DND-41 (cell line): ENCODE measurements at places on chromosomes 4 and X.

DNA sequence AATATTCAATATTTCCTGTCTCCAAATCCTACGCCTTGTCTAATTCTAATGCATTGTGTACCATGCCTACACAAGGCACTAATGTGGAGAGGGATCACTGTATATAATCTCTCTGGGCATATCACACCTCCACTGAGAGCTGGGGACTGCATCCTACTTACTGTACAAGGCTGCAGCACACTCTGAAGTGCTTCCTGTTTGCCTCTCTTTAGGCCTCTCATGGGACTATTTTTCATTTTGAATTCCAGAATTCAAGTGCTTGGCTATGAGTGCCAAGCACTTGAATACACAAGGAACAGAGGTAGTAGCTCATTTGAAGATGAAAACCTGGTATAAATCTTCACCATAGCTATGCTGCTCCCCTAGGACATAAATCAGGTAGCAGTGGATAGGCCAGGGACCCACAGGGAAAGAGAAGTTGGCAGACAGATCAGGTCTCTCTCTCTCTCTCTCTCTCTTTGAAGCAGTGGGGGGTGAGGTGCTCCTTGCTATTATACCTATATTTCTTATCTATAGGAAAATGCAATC lies 229.7 kb upstream of the MBNL3 start:
- DNase-seq = no peak

- no peak for DNase-seq
Measured at GRCh38 chr4:76365636-76366035, 55.3 kb downstream of the CCDC158 start.

DNA sequence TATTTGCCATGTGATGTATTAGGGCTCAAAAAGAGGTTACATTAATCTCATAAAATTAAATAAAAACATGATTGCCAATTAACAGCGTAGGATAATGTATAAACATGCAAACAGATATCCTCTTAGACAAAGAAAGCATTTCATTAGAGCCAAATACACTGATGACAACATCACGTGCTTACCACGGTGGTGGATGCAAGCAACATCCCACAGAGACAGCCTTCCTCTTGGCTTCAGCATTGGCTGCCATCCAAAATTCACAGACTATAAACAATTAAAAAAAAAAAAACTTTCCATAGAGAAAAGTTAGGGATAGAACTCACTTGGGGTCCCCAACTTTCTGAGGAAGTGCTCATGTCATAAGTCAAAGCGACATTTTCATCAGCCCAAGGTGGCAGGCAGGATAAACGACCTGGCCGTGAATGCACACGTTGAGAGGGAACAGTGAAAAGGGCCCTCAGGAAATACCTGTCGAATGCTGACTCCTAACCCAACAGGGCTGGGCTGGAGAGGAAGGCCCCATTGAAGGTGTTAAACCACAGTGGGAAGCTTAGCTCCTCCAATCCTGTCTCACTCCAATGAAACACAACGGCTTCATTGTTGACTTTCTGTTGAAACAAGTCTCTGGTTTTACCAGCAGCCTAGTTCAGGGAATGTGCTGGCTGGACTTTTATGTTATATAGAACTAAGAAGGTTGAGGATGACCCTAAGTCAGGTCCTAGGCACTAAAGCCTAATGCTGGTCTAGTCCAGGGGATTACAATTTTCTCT lies 48.4 kb downstream of the IDS start:
- no peak for DNase-seq

- DNase-seq = no peak
Measured at GRCh38 chrX:47662144-47662657, 3.2 kb upstream of the UXT start.

DNA sequence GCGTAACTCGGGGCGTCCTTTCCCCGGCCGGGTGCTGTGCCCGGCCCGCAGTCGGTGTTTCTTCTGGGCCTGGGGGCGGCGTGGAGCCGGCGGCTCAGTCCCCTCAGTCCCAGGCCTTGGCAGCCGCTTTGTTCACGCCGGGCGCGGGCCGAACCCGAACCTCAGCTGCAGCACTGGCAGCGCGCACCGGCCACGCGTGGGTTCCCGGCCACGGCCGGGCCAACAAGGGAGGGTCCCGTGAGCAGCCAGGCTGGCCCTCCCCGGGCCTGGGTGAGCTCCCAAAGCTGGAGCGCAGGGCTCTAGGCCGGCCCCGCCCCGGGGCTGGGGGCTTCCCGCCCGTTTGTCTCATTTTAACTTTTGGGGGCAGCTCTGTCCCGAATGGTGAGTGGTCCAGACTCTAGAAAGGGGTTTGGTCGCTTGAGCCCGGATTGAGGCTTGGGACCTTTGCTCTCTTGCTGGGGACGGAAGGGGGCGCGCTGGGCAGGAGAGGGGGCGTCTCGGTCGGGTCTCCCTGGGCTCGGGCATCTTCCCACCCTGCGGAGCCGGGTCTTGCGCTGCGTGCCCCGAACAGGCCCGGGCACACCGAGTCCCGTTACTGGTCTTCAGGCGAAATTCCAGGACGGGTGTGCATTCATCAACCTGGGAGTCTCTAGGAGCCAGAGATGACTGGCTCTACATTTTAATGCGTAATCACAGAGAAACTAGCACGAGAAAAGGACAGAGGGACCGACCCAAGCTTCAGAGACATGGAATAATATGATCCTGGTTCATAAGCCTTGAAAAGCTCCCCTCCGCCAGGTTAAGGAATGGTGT lies 177.1 kb downstream of the CBR4 start:
- DNase-seq = no peak

GRCh38 chrX:44906041-44906440 lies 33.1 kb downstream of the KDM6A start:
- DNase-seq = no peak

GRCh38 chr4:2827874-2828751 lies 15.5 kb upstream of the ADD1 start:
- no peak for DNase-seq

DNA sequence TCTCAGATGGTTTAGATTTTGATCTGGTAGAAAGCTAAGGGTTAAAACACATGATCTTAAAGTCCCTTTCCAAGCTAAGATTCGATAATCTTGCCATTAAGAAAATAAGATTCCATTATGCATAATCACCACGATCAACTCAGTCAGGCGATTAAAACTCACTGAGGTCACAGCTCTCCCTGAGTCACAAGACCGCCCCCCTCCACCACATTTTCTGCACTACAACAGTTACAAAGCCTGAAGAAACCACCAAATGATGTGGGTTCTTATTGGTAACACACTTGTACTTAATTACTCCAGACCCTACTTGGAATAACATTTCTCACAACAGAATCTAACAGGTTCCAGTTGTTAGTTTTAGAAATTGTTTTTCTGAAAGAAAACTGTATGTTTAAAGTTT lies 62.8 kb downstream of the SH3KBP1 start:
- DNase-seq = no peak

- DNase-seq = no peak
Measured at GRCh38 chr4:129355031-129355430, 259.1 kb downstream of the C4orf33 start.

- no peak for DNase-seq
Measured at GRCh38 chrX:8005678-8006347, 78.6 kb upstream of the PNPLA4 start.

DNA sequence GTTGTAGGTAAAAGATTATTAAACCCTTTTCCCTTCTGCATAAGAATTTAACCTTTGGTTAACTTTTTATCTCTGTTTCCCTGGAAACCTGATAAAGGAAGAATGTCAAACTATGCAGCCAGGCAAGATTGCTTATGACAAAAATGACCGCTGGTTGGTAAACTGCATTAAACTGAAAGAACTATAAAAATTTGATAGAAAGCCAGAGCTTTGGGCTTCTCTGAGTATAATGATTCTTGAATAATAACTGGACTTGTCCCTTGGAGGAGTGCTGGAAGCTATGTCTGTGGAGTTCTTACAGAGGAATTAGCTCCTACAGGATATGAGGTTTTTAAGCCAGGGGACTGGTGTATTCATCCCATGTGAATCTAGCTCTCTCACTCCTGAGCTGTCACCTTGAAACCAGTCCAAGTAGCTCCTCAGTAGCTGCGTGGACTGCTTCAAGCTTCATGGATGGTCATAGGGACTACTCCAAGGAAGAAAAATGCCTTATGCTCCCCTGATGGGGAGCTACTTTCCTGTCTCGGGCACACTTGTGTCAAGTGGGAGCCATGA lies 52.0 kb downstream of the RASL11B start:
- DNase-seq = no peak

- no peak for DNase-seq
Measured at GRCh38 chr4:138650929-138651448, 364.6 kb upstream of the NOCT start.

GRCh38 chrX:140480765-140481164 lies 24.1 kb downstream of the SOX3 start:
- no peak for DNase-seq

GRCh38 chrX:118565853-118566252 lies 70.2 kb downstream of the DOCK11 start:
- no peak for DNase-seq

- no peak for DNase-seq
Measured at GRCh38 chr4:184826691-184827270, 1.0 kb upstream of the ACSL1 start.

GRCh38 chrX:34147345-34147744 lies 15.2 kb upstream of the FAM47A start:
- no peak for DNase-seq

DNA sequence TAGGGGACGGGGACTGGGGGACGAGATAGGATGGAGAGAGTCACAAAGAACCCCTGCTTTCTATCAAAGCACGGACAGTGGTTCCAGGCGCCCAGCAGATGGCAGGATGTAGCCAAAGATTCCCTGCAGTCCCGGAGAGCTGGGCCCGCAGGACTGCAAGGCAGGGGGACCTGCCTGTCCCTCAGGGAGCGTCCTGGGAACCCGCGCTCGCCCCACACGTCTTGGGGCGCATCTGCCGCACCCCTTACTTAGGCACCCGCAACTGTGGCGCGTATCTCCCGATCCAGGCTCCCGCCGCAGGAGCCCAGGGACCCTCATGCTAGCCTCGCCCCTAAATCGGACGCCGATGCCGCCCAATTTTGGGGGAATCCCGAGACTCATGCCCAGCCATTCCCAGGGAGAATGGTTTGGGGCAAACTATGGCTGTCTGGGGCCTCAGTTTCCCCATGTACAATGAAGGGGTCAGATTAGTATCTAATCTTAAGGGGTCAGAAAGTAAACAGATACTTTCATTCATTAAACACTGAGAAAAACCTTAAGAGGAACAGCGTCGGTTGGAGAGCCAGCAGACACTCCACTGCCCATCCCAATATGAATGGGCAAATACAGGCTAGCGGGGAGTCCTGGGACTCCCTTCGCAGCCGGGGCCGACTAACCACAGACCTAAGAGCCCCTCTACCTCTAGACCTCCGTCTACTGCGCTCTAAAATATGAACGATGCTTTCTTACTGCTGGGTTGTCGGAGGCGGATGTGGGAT lies 581 bp upstream of the STK32B start:
- peak; percentile 61 for DNase-seq

DNA sequence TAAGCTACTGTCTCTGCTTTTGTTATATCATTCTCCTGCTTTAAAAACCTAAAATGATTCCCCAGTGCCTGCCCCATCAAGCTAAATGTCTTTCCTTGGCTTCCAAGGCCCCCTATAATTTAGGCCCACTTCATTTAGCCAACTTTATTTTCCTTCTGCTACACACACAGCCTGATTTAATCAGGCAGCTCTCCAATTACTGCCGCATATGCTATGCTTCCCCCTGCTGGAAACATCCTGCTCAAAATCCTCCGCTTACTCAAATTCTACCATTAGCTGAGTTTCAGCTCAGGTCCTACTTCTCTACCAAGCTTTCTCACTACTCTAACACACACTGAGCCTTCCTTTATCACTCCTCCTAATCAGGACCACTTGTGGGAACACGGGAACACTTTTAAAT lies 17.0 kb downstream of the LAMP2 start:
- DNase-seq = peak; percentile 22

- no peak for DNase-seq
Measured at GRCh38 chr4:3252831-3253641, 4.1 kb downstream of the MSANTD1 start.

DNA sequence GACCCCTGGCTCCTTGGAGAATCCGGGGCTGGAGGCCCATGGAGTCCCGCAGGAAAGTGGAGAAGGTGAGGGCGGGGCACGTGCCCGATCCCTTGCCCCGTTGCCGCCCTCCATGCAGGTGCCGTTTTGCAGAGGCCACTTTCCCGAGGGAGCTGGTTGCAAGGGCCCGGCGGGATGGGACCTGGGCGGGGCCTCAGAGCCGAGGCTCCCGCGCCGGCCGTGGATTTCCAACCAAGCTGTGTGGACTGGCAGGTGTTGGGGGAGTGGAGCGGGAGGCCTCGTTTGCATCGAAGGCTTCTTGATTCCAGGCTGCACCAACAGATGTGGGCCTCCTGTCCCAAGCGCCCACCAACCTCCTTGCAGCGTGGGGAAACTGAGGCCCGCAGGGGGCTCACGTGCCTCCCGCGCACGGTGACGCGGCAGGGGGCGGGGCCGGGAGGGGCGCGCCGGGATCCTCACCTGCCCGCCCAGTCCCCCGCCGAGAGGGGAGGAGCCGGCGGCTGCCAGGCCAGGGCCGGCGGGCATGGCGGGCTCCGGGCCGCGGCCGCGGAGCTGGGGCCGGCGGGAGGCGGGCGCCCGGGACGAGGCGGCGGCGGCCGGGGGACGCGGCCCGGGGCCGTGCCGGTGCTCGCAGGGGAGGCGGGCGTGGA lies 24.9 kb downstream of the SH3BP2 start:
- DNase-seq = no peak

DNA sequence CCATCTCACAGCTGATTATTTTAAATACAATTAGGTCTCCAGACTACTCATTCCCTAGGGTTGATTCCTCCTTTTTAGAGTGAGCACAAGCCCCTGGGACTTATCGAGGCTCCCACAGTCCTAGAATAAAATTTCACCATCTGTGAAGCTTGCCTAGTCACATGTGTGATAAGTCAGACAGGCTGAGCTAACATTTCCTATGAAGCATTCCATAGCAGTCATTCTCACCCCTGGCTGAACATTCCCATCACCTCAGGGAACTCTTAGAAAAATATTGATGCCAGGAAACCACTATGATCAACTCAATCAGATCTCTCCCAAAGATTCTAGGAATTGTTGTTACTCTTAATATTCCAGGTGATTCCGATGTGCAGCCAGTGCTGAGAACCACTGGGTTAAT lies 37.7 kb downstream of the ARHGEF9 start:
- no peak for DNase-seq

- no peak for DNase-seq
Measured at GRCh38 chr4:107115185-107115847, 79.2 kb upstream of the DKK2 start.

GRCh38 chr4:54961357-54961975 lies 163.9 kb downstream of the KDR start:
- no peak for DNase-seq

GRCh38 chr4:139018501-139018900 lies 2.9 kb downstream of the NOCT start:
- no peak for DNase-seq

DNA sequence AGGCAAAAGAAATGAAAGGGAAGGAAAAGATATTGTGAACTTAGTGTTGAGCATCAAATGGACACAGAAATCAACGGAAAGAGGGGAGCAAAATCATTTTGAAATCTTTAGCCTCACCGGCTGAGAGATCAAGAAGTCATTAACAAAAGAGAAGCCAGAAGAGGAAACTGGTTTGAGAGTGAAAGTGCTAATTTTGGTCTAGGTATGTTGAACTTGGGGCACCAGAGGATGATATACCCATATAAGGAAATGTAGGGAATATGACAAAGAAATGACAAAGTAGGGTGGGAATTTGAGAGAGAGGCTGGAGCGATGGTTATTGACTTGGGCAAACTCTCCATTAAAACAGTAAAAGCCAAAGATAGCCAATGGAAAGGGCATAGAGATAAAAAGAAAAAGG lies 183.4 kb upstream of the ATOH1 start:
- DNase-seq = no peak
